ENCODE measurements at places on chromosomes 2 and 18. TPM values are rescaled to one million over a fixed set of nuclear protein-coding genes. Genes with fewer than 3 reads are reported as not detected.
A peak's percentile ranks its signal among the peaks of the same experiment; 100 is the strongest.

The OSBPL1A gene
- 69.4 TPM for total RNA-seq

The CHRNG gene
- not detected for total RNA-seq

The BCL11A gene
- 20.6 TPM for total RNA-seq

The MYCN gene
- not detected for total RNA-seq

The DES gene
- 1,891 TPM for total RNA-seq

The CAMKMT gene
- 10.2 TPM for total RNA-seq

- no peak for DNase-seq
Measured at GRCh38 chr2:191845248-191845715, 1.6 kb downstream of the CAVIN2 start.

- DNase-seq: no peak
Measured at GRCh38 chr2:44972771-44973535, 31.5 kb downstream of the SIX3 start.

- peak; percentile 52 for DNase-seq
Measured at GRCh38 chr2:47373747-47374146, 29.2 kb upstream of the MSH2 start.

DNA sequence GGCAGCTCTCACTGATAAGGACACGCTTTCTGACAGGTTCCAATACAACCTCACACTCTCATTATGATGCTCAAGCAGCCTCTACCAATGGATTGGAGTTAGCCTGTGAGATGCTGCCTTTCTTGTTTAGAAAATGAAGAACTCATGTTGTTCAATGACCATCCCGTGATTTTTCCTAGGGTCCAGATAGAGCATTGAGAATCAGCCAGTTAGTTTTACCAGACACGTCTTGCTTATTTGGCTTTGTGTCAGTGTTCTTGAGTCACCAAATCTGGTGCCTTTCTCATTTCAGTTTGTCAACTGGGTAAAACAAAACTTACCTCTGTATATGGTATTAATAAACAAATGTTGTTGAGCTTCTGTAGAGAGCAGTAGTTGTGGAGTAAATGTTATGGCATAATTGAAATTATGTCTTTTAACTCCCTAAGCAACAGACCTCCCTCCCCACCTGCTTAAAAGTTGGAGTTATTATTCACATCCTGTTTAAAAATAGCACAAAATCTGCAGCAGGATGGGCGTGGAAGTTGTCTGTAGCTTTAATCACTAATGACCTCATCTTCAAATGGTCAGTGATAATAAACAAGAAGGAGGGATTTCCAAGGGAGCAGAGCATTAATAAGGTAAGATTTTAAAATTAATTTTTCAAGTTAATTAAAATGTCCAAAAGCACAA is 167.3 kb downstream of the HRH4 start:
- no peak for DNase-seq

DNA sequence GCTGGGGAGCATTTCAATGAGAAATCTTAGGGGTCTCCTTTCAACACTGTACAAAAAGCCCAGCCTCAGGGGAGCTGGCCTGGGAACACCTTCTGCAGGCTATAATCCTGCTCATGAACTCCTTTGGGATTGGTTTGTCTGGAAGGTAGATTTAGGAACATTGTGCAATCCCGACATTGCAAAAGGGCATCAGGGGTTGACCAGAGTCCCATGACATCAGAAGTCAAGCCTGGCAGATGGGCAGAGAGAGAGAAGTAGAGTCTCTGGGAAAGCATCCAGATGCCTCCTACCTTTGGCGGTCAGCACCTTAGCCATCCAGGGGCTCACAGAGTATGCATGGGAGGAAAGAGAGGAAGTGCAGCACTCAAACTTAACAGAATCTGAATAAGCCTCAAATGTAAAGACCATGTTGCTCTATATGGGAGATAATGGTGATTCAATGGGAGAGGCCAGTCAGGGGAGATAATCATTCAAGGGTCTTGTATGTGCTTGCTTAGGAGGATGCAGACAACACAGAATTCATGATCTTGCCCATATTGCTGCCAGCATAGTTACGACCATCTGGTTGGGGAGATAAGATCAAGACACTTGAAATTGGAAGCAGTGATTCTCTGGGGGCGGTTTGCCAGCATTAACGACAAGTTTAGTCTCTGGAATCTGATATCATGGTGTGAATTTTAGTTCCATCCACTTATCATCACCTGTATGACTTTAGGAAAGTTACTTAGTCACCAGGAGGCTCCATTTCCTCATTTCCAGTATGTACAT is 58.3 kb upstream of the UPP2 start:
- no peak for DNase-seq

DNA sequence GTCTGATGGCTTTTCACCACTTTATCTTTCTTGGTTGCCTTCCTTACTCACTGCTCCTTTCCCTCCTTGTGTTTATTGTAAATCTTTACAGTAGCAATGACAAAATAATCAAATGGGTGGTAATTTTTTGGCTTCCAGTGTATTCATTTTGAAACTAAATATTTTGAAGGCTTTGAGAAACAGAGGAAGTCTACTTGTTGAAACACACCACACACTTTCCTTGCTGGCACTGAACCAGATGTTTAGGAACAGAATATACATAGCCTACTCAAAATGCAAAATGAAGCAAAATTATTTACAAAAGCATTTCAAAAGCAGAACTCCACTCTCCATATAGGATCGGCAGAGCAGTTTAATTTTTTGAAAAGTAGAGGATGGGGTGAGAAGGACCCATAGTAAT is 189.8 kb downstream of the LTBP1 start:
- DNase-seq: no peak

DNA sequence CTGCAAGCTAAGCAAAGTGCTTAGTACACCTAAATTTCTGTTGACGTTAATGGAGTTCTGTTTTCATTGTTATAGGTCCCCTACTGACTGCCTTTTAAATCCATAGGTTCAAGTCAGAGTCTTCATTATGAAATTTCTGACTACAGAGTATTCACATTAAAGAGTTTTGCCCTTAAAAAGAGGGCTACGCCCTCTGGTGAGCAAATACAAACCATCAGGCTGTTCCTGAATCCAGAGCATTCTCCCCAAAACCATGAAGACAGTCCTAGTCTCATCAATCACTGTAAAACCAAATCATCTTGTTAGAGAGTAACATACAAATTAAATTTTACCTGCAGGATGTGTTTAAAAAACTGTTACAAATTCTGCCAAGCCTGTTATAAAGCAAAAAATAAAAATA is 1091.7 kb downstream of the TDRD15 start:
- no peak for DNase-seq

- DNase-seq: peak; percentile 90
Measured at GRCh38 chr2:219552382-219553167, 8.7 kb downstream of the TMEM198 start.

- DNase-seq: no peak
Measured at GRCh38 chr2:182477774-182478173, 50.9 kb upstream of the PDE1A start.

DNA sequence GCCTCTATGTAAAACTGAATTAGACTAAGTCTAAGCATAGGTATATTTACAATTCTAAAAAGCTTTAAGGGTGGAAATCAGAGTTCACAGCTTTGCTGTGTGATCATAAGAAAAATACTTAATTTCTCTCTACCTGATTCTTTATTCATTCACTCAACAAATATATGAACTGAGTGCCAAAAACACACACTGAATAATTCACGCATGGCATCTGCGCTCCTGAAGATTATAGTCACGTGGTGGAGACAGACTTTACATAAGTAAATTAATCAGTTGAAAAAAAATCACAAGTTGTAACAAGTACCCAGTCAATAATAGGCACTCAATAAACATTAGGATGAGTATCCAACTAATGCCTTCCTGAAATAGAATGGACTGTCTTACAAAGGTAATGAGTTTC is 351.6 kb downstream of the METTL4 start:
- no peak for DNase-seq

DNA sequence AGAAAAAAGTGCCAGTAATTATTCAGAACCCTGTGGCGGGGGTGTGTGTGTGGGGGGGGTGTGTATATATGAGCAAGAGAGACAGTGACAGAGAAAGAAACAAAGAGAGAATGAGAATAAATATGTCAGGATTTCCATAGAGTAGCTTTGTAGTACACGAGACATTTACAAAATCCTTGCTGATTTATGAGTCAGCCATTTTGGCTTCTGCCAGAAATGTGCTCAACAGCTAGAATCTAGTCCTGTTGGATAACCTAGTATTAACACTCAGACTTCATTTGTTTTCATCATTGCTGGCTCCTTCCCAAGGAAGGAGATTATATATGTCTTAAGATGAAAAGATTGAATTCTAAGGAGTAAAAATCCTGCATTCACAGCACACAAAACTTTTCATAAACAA is 140.5 kb upstream of the HNRNPA3 start:
- DNase-seq: no peak

Data from transverse colon (tissue), 4 donors.